ENCODE measurements at places on chromosomes 1 and 21.

DNA sequence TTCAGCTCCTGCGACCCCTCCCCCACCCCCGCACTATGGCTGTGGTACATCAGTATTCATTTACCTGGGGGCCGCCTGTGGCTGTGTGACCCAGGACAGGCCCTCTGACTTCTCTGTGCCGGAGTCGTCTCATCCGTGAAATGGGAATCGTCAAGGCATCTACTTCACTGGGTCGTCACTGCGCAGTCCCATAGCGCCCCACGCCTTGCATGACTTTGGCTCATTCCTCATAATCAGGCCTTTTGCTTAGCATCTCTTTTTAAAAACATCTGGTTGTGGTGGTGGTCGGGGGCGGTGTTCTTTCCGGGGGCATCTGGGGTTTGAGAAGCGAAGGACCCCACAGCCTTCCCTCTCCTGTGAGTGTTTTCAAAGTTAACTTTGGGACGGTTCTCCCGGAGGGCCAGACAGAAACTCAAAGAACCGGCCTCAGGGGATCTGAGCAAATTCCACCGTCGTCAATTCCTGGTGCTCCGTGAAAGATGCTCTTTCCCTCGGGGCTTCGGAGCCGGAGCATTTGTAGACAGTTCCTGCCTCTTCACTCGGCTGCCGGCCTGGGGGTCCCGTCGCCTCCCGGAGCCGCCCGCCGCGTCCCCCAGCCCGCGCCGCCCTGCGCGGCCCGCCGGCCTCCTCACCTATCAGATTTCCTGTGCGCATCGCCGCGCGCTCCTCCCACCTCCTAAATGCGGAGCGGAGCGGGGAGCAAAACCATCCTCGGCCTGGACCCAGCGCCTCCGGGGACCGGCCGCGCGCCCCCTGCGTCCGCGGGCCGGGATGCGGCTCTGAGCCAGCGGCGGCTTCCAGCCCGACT, at the start of gene B3GALT5:
Gene B3GALT5, plus strand, starts transcription at position 708 of the 808 bp plus-strand sequence. CDS start 47,620 bp downstream, outside the sequence.
- no peak for DNase-seq

DNA sequence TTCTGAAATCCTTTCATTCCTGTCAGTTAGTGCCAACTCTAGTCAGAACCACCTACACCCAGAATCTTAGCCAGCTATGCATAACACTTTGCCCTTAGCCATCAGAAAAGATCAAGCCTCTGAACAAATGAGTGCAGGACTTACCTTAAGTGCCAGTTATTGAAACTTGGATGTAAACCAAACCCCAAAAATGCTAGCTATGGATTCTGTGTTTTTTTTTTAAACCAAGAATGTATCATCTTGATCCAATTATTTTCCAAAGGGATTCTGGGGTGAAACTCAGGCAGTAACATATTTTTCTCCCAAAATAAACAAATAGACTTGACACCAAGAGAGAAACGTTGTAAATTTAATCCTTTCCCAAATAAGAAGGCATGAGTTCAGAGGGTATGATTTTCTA, 538.6 kb upstream of the ADAMTS5 start:
- DNase-seq, result peak; percentile 44

- DNase-seq, result no peak
These were observed 70.7 kb upstream of the FMO3 start for GRCh38 chr1:171019971-171020370.

- no peak for DNase-seq
These were observed 11.1 kb upstream of the LRRN2 start for GRCh38 chr1:204696606-204697005.

DNA sequence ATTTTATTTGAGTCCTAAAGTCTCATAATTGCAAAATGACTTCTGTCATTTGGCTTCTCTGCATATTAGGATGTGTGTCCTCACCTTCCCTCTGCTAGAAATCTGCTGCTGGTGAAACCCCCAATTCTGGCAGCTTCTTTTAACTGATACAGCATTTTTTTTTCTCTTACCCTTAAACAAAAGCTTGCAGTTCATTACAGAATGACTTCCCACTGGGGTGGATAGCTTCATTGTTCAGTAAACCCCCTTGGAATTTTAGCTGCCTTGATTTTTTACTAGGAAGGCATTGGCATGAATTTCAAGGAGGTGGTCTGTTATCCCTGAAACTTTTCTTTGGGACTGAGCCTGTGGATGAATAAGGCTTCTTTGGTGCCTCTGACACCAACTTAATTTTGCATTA, 16.8 kb downstream of the TSEN15 start:
- no peak for DNase-seq

DNA sequence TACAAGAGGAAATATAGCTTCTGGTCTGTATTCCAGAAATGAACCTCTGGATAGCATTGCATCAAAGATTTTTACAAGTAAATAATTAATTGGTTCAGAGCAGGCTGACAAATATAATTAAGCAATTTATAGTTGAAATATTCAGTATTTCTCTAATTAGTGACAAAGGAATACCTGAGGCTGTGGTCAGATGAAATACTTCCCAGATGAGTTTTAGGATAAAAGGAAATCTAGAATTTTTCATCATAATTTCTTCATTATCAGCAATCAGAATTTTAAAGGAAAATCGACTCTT, 112.8 kb downstream of the NEK7 start:
- DNase-seq, result no peak

DNA sequence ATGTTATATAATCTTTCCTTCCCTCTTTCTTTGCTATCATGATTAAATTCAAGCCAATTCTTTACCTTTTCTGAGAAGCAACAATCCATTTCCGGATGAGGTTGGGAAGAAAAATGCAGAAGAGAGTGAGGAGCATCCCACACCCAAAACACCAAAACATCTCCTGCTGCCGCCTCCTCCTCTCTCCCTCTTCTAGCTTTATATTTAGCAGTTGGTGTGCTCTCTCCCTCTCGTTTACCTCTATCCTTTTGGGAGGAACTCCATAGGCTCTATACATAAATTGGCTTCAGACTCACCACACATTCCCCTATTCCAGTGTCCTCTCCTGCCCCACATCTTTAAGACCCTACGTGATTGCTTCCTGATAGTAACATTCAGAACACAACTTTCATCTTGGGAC, 332.2 kb upstream of the PLXNA2 start:
- no peak for DNase-seq

- DNase-seq, result no peak
These were observed 11.9 kb downstream of the FASLG start for GRCh38 chr1:172670791-172671190.

DNA sequence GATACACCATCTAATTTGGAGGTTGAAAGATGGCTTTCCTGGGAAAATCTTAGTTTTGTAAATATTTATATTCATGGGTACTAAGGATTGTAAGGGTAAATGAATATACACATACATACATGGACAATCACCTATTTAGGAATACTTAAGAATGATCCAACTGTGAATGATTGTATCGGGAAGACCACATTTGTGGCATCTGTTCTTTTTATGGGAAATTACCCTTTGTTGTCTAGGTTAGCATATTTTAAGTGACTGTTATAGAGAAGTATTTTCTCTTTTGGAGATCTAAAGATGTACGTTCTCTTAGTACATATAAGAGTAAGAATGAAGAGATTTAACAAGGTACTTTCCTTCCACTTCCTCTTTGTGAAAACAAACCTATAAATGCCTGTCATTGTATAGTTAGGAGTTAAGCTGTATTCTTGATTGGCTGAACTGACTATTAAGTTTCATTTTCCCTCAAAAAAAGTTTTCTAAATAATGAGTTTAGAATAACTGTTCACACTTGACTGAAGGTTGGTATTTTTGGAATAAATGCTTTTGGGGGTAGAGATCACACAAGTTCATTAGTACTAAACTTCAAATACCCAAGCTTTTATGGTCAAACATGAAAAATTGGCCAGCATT, 26.7 kb downstream of the SNX7 start:
- DNase-seq, result no peak

DNA sequence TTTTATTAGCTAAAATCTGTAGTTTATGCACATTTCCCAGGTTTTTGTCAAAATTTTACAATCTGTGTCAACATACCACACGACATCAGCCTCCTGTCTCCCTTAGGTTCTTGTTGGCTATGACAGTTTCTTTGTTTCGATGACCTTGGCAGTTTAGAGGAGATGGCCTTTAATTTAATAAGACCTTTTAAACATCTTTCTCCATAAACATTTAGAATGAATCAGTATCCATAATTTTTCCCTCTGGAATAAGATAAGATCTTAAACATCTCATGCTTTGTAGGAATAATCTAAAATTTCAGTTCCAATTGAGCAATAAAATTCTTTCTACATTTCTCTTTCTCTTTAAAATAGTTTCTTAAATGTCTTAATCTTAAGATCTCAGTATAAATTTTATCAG, 28.7 kb upstream of the DYRK1A start:
- no peak for DNase-seq

GRCh38 chr21:35616090-35616489, 444.2 kb downstream of the SETD4 start:
- DNase-seq, result peak; percentile 41
